ENCODE measurements at places on chromosomes 7 and 10.

- no peak for DNase-seq
Observed at GRCh38 chr10:58488921-58489320, 23.8 kb upstream of the BICC1 start.

GRCh38 chr10:74530981-74531380 is 295.4 kb upstream of the KAT6B start:
- DNase-seq: no peak

DNA sequence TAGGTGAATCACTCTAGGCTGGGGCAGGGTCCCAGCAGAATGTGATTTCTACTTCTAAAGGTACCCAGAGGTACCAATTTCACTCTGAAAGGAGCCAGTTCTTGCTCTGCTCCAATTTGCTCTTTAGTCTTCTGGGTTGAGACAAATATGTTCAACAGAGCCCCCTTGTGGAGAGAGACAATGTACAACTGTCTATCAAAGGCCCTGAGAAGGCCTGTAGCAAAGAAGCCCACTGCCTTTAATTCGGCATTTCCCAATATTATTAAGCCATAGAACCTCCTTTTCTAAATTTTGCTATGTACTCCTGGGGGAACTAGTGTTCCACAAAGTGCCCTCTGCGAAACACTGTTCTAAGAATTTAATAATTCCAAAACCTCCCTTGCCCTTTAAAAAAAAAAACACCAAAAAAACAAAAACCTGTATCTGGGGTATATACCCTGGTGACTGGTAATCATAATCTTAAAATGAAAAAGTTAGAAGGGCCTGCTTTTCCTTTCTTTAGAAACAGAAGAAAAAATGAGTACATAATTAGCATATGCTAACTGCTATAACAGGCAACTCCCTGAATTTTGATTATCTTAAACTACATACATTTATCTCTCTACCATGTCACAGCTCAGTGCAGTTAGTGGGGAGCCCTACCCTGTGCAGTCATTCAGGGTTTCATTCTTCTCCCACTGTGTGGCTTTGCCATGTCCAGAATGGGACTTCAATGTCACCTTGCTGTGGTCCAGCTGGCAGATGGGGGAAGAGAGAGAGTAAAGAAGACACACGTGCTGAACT is 160.9 kb upstream of the BMPER start:
- DNase-seq: no peak

- DNase-seq: no peak
Observed at GRCh38 chr7:156650042-156650441, 9.5 kb downstream of the RNF32 start.

DNA sequence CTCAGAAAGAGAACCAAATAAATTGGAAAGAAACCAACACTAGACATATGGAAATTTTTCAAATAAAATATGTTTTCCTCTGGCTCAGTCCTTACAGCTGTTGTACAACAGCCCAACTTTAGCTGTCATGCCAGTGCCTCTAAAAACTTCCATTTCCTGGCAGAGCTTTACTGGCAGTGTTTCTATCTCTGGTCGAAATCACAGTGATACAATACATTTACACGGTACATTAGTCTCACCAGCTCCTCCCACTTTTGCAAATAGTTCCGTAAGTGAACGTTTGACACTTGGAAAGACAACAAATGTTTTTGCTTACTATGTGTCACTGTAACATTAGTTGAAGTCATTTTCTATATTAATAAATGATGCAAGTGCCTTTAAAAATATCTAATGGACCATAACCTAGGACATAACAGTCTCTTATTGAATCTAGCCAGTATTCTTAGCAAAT is 29.8 kb downstream of the BCAP29 start:
- no peak for DNase-seq

GRCh38 chr7:157056246-157056645 is 45.8 kb upstream of the MNX1 start:
- no peak for DNase-seq

DNA sequence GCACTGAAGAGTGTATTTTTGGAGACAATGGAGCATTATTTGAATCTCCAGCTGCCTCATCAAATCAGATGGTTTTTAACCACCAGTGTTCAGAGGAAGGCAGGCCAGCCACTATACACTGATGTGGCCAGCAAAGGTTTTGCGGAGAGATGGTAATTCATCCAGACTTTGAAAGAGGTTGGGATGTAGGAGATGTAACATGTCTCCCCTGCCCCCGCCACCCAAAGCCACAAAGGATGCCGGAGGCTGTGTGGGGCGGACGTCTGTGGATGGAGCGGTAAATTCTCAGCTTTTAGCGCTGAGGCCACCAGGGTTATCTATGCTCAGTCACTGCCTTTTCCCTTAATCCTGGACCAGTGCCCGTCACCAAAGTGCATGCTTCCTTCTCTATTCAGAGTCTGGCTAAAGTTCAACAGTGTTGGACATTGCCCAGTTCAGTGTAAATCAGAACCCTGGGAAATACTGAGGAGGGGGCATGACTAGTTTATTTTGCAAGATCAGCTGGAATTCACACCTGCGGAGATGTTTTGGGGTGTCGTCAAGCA is 3.7 kb upstream of the TRIP6 start:
- DNase-seq: no peak

DNA sequence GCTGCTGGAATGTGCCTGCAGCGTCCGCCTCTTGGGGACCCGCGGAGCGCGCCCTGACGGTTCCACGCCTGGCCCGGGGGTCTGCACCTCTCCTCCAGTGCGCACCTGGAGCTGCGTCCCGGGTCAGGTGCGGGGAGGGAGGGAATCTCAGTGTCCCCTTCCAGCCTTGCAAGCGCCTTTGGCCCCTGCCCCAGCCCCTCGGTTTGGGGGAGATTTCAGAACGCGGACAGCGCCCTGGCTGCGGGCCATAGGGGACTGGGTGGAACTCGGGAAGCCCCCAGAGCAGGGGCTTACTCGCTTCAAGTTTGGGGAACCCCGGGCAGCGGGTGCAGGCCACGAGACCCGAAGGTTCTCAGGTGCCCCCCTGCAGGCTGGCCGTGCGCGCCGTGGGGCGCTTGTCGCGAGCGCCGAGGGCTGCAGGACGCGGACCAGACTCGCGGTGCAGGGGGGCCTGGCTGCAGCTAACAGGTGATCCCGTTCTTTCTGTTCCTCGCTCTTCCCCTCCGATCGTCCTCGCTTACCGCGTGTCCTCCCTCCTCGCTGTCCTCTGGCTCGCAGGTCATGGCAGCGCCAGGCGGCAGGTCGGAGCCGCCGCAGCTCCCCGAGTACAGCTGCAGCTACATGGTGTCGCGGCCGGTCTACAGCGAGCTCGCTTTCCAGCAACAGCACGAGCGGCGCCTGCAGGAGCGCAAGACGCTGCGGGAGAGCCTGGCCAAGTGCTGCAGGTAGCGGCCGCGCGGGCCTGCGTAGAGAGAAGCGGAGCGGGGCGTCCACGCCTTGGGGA is 645 bp downstream of the SLC26A4 start:
- DNase-seq: peak; percentile 72

DNA sequence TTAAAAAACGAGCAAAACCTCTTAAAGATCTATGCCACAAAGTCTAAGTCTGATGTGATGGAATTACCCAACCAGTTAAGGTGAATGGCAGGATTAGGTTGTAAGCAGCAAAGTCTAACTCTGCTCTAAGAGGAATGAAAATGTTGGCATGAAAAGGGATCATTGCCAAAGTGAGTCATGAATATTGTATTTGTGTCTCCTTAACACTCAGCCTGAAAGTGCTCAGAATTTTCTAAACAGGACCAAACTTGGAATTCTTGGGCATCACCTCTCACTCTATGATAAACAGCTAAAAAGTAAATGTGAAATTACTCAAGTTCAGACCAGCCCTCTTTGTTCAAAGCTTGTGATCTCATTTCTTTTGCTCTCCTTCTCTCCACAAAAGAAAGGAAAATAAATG is 27.0 kb downstream of the PPP1R3A start:
- no peak for DNase-seq

- no peak for DNase-seq
Observed at GRCh38 chr10:104614245-104614831, 26.8 kb upstream of the SORCS3 start.

- no peak for DNase-seq
Observed at GRCh38 chr7:3995187-3995586, 686.9 kb upstream of the FOXK1 start.
